ENCODE measurements at places on chromosomes 6 and 20. TPM values are rescaled to one million over a fixed set of nuclear protein-coding genes. Genes with fewer than 3 reads are reported as not detected.

- H3K4me1 ChIP-seq, result no peaks in the 10 kb centered on the region
- no peaks in the 10 kb centered on the region for H3K36me3 ChIP-seq
- H3K27ac ChIP-seq, result no peak overlapping the region
- H3K4me3 ChIP-seq, result no peak overlapping the region
- no peak for DNase-seq
- no peaks in the 10 kb centered on the region for H3K27me3 ChIP-seq
Observed at GRCh38 chr6:74249658-74250057, 553.7 kb downstream of the CD109 start.

DNA sequence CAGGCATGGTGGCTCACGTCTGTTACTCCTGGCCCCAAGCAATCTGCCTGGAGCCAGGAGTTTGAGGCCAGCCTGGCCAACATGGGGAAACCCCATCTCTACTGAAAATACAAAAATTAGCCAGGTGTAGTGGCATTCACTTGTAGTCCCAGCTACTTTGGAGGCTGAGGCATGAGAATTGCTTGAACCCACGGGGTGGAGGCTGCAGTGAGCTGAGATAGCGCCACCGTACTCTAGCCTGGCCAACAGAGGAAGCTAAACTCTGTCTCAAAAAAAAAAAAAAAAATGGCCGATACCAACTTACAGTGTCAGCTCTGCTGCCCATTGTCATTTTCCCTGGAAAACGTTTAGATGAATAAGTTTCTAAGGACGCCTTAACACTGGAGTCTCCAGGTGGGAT lies 489.9 kb downstream of the TFAP2A start:
- no peaks in the 10 kb centered on the region for H3K27me3 ChIP-seq
- no peak for DNase-seq
- no peaks in the 10 kb centered on the region for H3K36me3 ChIP-seq
- no peak overlapping the region for H3K27ac ChIP-seq
- no peak overlapping the region for H3K4me3 ChIP-seq

DNA sequence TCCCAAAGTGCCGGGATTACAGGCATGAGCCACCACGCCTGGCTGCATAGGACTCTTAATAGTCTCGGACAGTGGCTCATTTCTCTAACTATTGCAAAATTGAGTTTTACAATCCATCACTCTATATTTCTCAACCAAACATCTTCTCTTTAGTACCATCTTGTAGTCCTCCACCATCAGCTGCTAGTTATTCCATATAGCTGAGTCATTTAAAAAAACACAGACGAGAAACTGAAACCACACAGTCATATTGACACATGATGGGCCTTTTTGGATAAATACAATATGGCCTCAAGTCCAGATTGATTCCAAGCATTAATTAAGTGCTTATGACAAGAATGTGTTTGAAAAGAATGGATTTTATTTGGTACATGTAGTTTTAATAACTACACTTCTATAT lies 599.1 kb downstream of the MEI4 start:
- H3K27me3 ChIP-seq, result no peaks in the 10 kb centered on the region
- no peaks in the 10 kb centered on the region for H3K4me1 ChIP-seq
- no peak overlapping the region for H3K4me3 ChIP-seq

- no peaks in the 10 kb centered on the region for H3K27me3 ChIP-seq
- H3K27ac ChIP-seq, result no peak overlapping the region
- peaks cover 13% of the 10 kb centered on the region for H3K36me3 ChIP-seq
- peak; percentile 51 for DNase-seq
- no peak overlapping the region for H3K4me3 ChIP-seq
Observed at GRCh38 chr6:144585217-144585814, 300.2 kb downstream of the UTRN start.

- H3K27me3 ChIP-seq, result no peaks in the 10 kb centered on the region
- no peak for DNase-seq
- H3K27ac ChIP-seq, result no peak overlapping the region
- H3K4me3 ChIP-seq, result no peak overlapping the region
- peaks cover 5% of the 10 kb centered on the region for H3K36me3 ChIP-seq
Observed at GRCh38 chr6:41900861-41901260, 5.7 kb upstream of the USP49 start.

DNA sequence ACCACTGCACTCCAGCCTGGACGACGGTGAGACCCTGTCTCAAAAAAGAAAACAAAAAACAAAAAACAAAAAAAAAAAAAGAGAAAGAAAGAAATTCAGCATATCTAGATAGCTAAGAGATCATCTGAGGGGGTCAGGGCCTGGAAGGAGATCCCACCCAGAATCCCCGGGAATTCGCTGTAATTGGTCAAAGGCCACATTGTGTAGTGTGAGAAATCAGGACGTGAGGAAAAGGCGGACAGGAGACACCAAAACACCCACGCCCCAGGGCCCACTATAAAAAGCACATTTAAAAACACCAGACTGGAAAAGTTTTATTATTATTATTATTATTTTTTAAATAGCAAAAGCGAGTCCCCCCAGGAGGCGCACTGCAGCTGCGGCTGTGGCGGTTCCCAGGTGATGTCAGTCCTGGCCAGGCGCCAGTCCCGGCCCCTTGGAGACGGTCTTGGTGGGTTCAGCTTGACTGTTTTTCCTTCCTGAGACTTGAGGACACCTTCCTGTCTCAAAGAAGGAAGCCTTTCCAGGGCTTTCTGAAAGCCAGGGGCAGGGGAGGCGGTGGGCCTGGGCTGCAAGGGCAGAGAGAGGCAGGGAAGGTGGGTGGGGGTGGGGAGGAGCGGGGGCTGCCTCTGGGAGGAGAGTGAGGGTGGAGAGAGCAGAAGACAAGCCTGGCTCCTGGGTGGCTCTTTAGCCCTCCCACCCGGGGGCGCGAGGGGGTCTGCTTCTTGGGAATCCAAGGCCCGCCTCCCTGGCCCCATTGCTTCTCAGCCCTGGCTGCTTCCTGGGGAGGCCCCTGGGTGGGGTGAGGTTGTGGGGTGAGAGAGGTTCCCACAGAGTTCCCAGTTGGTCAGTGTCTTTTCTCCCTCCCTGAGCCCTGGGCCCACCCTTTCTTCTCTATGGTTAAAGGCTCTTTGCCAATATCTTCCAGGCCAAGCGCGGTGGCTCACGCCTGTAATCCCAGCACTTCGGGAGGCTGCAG lies 14.5 kb downstream of the TCF15 start:
- no peaks in the 10 kb centered on the region for H3K27me3 ChIP-seq
- no peak overlapping the region for H3K27ac ChIP-seq
- H3K4me1 ChIP-seq, result no peaks in the 10 kb centered on the region
- DNase-seq, result no peak
- no peaks in the 10 kb centered on the region for H3K36me3 ChIP-seq

DNA sequence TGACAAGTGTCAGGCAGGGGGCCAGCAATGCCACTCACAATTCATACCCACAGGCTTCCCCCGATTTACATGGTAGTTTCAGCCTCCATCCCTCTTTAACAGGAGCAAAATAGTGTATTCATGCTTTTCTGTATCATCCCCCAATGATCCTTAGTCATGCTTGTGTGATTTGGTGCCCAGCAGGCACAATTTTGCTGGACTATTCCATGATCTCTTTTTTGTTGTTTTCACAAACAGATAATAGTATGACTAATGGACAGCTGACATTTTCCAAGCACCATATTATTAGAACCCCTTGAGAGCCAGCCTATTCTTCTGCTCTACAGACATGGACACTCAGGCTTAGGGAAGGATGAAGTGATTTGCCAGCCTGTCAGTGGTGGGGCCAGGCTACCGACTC lies 128.2 kb upstream of the RIPOR2 start:
- no peak for DNase-seq
- no peak overlapping the region for H3K27ac ChIP-seq
- H3K4me1 ChIP-seq, result no peaks in the 10 kb centered on the region
- H3K27me3 ChIP-seq, result no peaks in the 10 kb centered on the region
- no peak overlapping the region for H3K4me3 ChIP-seq

The POM121L2 gene
- polyA plus RNA-seq, result not detected

- no peaks in the 10 kb centered on the region for H3K36me3 ChIP-seq
- no peaks in the 10 kb centered on the region for H3K27me3 ChIP-seq
- no peak overlapping the region for H3K4me3 ChIP-seq
- no peaks in the 10 kb centered on the region for H3K4me1 ChIP-seq
- no peak for DNase-seq
- no peak overlapping the region for H3K27ac ChIP-seq
Observed at GRCh38 chr6:162526960-162527359, 200.6 kb downstream of the PRKN start.

The KCNK17 gene
- not detected for polyA plus RNA-seq

DNA sequence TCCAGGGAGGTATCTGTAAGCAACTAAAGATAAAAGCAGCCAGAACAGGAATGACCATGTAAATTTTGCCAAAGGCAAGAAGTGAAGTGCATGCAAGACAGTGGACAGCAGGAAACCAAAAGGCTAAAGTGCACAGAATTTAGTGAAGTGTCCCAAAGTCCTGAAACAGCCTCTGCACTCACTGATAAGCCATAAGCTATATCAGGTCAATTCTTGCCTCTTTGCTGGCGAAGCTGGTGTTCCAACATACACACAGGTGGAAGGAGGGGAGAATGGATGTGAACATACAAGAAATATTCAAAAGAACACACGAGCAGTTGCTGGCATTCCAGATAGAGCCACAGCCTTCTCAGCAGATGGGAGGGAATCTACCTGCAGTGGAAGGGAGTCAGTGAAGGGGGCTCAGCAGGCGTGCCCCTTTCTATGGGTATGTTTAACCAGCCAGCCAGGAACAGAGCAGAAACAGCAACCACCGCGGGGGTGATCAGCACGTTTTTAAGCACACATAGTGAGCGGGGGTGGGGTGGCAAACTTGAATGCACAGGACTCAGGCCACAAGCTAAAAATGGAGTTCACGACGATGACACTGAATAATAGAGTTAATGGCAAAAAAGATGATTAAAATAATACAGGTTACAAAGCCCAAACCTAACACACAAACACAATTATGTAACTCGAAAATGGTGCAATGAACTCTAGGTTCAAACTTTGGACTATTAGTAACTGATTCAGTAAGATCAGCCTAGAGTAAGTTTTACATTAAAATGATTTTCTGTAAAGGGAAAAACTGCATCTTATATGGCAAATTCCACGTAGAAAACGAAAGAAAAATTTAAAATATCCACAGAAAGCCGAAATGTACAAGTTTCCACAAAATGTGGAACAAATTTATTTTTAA lies 1.2 kb downstream of the ECI2 start:
- no peaks in the 10 kb centered on the region for H3K27me3 ChIP-seq
- no peak for DNase-seq
- peaks cover 30% of the 10 kb centered on the region for H3K36me3 ChIP-seq
- H3K4me1 ChIP-seq, result peaks cover 25% of the 10 kb centered on the region
- H3K27ac ChIP-seq, result peak overlapping the region; percentile 85

DNA sequence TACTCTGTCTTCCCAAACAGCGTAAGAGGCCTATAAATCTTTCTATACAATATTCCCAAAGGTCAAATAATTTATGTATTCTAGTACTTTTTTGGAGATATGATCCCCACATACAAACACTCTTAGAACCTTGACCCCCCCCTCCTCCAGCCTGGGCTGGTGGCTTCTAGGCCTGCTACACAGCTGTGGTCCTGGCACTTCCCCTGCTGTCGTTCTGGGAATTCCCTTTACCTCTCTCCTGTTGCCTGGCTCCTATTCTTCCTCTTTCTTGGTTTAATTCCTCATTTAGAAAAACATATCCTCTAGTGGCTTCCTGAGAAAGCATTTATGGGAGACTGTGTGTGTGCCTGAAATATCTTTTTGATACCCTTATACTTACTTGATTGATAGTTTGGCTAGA lies 4.1 kb upstream of the TXLNB start:
- no peaks in the 10 kb centered on the region for H3K36me3 ChIP-seq
- H3K4me1 ChIP-seq, result peaks cover 23% of the 10 kb centered on the region
- DNase-seq, result no peak
- H3K27ac ChIP-seq, result no peak overlapping the region
- H3K27me3 ChIP-seq, result peaks cover 8% of the 10 kb centered on the region
- H3K4me3 ChIP-seq, result no peak overlapping the region

- H3K36me3 ChIP-seq, result no peaks in the 10 kb centered on the region
- DNase-seq, result no peak
- H3K27me3 ChIP-seq, result no peaks in the 10 kb centered on the region
- H3K4me1 ChIP-seq, result no peaks in the 10 kb centered on the region
Observed at GRCh38 chr6:154923199-154923869, 71.8 kb upstream of the TIAM2 start.

- no peaks in the 10 kb centered on the region for H3K27me3 ChIP-seq
- H3K4me3 ChIP-seq, result peak overlapping the region; percentile 45
- peaks cover 16% of the 10 kb centered on the region for H3K4me1 ChIP-seq
- H3K36me3 ChIP-seq, result peaks cover 20% of the 10 kb centered on the region
- peak; percentile 55 for DNase-seq
Observed at GRCh38 chr6:136647363-136647852, 97.2 kb upstream of the MAP7 start.

- H3K4me1 ChIP-seq, result no peaks in the 10 kb centered on the region
- no peak for DNase-seq
- no peak overlapping the region for H3K27ac ChIP-seq
- no peaks in the 10 kb centered on the region for H3K27me3 ChIP-seq
Observed at GRCh38 chr6:13395272-13396237, 67.2 kb upstream of the TBC1D7 start.

DNA sequence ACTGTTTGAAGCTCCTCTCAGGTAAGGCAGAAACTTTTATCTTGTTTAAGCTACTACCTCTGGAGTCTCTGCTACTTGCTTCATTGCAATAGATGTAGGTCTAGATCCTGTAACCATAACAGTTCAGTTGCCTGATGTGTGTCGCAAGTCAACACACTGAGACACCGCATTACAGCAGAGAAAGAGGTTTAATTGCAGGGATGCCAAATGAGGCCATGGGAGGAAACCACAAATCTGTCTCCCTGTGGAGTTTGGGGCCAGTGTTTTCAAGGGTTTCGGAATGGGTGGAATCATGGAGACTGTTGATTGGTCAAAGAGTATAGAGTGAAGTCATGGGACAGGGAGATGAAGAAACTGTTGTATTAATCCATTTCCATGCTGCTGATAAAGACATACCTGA lies 57.1 kb upstream of the RBM24 start:
- no peak for DNase-seq
- H3K27me3 ChIP-seq, result no peaks in the 10 kb centered on the region
- H3K36me3 ChIP-seq, result no peaks in the 10 kb centered on the region
- no peak overlapping the region for H3K4me3 ChIP-seq
- no peaks in the 10 kb centered on the region for H3K4me1 ChIP-seq
- H3K27ac ChIP-seq, result no peak overlapping the region

GRCh38 chr6:25279748-25280343 lies 672 bp downstream of the CARMIL1 start:
- H3K4me1 ChIP-seq, result peaks cover 18% of the 10 kb centered on the region
- H3K36me3 ChIP-seq, result no peaks in the 10 kb centered on the region
- H3K27ac ChIP-seq, result peak overlapping the region; percentile 28
- no peak for DNase-seq
- H3K27me3 ChIP-seq, result peaks cover 4% of the 10 kb centered on the region

- H3K27me3 ChIP-seq, result no peaks in the 10 kb centered on the region
- H3K4me1 ChIP-seq, result no peaks in the 10 kb centered on the region
- H3K27ac ChIP-seq, result no peak overlapping the region
- no peak overlapping the region for H3K4me3 ChIP-seq
Observed at GRCh38 chr6:66993272-66993671, 1286.2 kb upstream of the EYS start.

The CDH4 gene
- 0.07 TPM for polyA plus RNA-seq

- peaks cover 3% of the 10 kb centered on the region for H3K27me3 ChIP-seq
- no peak for DNase-seq
- no peaks in the 10 kb centered on the region for H3K36me3 ChIP-seq
- H3K27ac ChIP-seq, result no peak overlapping the region
Observed at GRCh38 chr6:11653028-11653583, 115.6 kb downstream of the TMEM170B start.

All from CD4-positive, CD25-positive, alpha-beta regulatory T cell (primary cell).